Osteoblast (primary cell): ENCODE measurements at places on chromosomes 11 and 22. TPM values are rescaled to one million over a fixed set of nuclear protein-coding genes. Genes with fewer than 3 reads are reported as not detected.

Gene PGA5
- total RNA-seq, result not detected in 2 replicates

Gene HBE1
- not detected in 2 replicates for total RNA-seq

Gene LRRC4C
- total RNA-seq, result 2.2 and 4.4 TPM in 2 replicates

Gene RTN4R
- under 0.01 and 0.29 TPM in 2 replicates for total RNA-seq

Gene ENTHD1
- total RNA-seq, result not detected in 2 replicates

Gene PANX3
- not detected in 2 replicates for total RNA-seq

Gene NLRP14
- total RNA-seq, result under 0.01 TPM in 1 of 2 replicates, not detected in the other

Gene MOV10L1
- total RNA-seq, result 0.36 and 0.59 TPM in 2 replicates

Gene VPREB1
- not detected in 2 replicates for total RNA-seq

Gene SF3B2
- total RNA-seq, result 131 and 164 TPM in 2 replicates

Gene OR10D3
- not detected in 2 replicates for total RNA-seq

Gene TPP1
- 120 and 127 TPM in 2 replicates for total RNA-seq

Gene CCDC117
- 25.9 and 28.6 TPM in 2 replicates for total RNA-seq

Gene MIAT
- total RNA-seq, result 1.8 TPM in 2 replicates

Gene CYTH4
- total RNA-seq, result 0.59 and 0.72 TPM in 2 replicates

Gene OR56A1
- under 0.01 TPM in 2 replicates for total RNA-seq

Gene CATSPERZ
- 0.29 TPM in 1 of 2 replicates, not detected in the other for total RNA-seq

Gene OSM
- not detected in 2 replicates for total RNA-seq

Gene RIMBP3C
- 0.29 and 0.36 TPM in 2 replicates for total RNA-seq

Gene SSTR3
- total RNA-seq, result not detected in 2 replicates

Gene MORC2
- total RNA-seq, result 12.4 and 17.0 TPM in 2 replicates

Gene RAC2
- total RNA-seq, result 13.6 and 14.5 TPM in 2 replicates

Gene FAM89B
- 31.5 and 36.2 TPM in 2 replicates for total RNA-seq

Gene ROBO3
- total RNA-seq, result 12.7 and 18.1 TPM in 2 replicates

Gene FGF3
- total RNA-seq, result not detected in 2 replicates

Gene MRPL16
- total RNA-seq, result 31.5 and 32.9 TPM in 2 replicates

Gene DGAT2
- 2.9 and 3.6 TPM in 2 replicates for total RNA-seq

Gene SLC35F2
- 5.4 and 6.2 TPM in 2 replicates for total RNA-seq

Gene SLCO2B1
- under 0.01 and 0.72 TPM in 2 replicates for total RNA-seq

Gene DERL3
- total RNA-seq, result 0.36 and 0.59 TPM in 2 replicates

Gene GLYAT
- total RNA-seq, result not detected in 2 replicates

Gene SERPIND1
- total RNA-seq, result not detected in 2 replicates

Gene ST13
- total RNA-seq, result 231 and 249 TPM in 2 replicates

Gene RBMXL2
- total RNA-seq, result not detected in 2 replicates

Gene ACR
- 1.4 TPM in 1 of 2 replicates, not detected in the other for total RNA-seq

Gene KRTAP5-8
- total RNA-seq, result 0.36 TPM in 1 of 2 replicates, not detected in the other

Gene DDTL
- 1.8 TPM in 2 replicates for total RNA-seq

Gene FOSL1
- 13.0 and 13.8 TPM in 2 replicates for total RNA-seq
